ENCODE measurements at places on chromosomes 3 and 15. TPM values are rescaled to one million over a fixed set of nuclear protein-coding genes. Genes with fewer than 3 reads are reported as not detected.

- no peak for DNase-seq
Observed at GRCh38 chr15:90343302-90343790, 8.7 kb upstream of the ZNF774 start.

GRCh38 chr3:45544024-45544716 is 50.4 kb upstream of the LIMD1 start:
- no peak for DNase-seq

DNA sequence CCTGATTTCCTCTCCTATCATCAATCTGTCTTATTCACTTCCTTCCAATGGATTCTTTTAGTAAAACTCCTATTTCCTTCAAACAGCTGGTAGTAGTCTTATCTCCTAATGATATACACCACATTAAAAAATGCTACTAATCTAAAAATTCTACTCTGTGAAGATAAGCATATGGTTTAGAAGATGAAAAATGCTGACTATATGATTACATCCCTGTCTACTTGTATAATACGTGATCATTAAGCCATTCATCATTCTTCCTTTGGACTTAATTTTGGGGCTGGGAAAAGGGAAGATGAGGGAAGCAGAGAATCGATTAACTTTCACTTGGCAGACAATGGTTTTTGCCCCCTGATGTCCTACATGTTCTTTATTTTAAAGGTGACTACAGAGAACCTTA is 453.1 kb downstream of the NSUN3 start:
- DNase-seq, result no peak

The ARID3B gene
- total RNA-seq, result 13.3 TPM

All from epithelial cell of proximal tubule (primary cell).